Islet precursor cell (in vitro differentiated cells): ENCODE measurements at places on chromosomes 2 and 18.
A peak's percentile ranks its signal among the peaks of the same experiment; 100 is the strongest.

DNA sequence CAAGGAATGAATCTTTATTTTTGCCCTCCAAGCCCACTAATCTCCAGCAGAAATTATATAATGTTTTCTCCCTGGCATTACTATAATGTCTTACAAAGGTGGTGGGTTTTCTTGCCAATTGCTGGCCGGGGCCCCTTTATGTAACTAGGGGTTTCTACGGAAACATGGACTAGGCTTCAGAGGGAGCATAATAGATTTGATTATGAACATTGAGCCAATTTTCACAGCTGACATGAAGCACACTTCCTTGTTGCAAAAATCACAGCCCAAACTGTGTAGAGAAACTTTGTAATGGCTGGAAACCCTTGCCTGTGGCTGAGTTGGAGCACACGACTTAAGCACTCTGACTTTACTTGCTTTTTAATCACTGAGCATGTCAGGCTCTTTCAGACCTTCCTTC lies 3.8 kb upstream of the CYRIA start:
- DNase-seq = no peak

GRCh38 chr2:33266467-33266866 lies 210.0 kb upstream of the RASGRP3 start:
- no peak for DNase-seq

GRCh38 chr2:64090264-64090663 lies 54.0 kb downstream of the PELI1 start:
- DNase-seq = no peak

DNA sequence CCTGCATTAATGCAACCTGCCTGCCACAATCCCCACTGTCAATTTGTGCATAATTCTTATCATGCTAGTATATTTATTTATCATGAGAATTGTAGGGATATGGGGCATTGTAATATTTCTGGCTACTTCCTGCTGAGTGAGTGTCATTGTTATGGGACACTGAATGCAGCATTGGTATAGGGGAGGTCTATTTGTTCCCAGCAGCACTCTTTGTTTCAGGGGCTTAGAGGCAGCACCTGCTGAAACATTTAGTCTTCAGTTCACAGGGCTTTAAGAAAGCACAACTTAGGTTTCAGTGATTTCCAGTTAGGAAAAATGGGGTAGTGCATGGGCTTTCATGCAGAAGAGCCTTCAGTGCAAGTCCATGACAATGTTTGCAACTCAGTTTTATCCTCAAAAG lies 23.6 kb downstream of the SULT1C3 start:
- no peak for DNase-seq

GRCh38 chr2:4139731-4140130 lies 436.4 kb downstream of the DCDC2C start:
- no peak for DNase-seq

- DNase-seq = peak; percentile 35
Observed at GRCh38 chr18:44716697-44717163, 36.0 kb downstream of the SETBP1 start.

DNA sequence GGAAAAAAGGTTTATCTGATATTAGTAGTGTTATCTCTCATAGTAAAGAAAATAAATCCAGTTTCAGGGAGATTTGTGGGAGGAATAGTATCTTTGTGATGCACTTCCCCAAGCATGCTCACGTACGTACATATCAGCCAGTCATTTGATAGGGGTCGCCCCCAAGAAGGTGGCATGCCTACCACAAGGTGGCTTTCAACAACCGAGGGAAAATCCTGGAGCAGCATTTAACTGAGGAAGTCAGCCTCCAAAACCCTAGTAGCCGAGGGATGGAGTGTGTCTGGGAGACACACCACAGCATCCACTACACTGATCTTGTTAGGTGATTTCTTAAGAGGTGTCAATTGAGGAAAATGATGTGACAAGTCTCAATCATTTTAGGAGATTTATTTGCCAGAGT lies 623.9 kb downstream of the NYAP2 start:
- no peak for DNase-seq

GRCh38 chr2:42124011-42124785 lies 45.0 kb upstream of the EML4 start:
- DNase-seq = no peak

DNA sequence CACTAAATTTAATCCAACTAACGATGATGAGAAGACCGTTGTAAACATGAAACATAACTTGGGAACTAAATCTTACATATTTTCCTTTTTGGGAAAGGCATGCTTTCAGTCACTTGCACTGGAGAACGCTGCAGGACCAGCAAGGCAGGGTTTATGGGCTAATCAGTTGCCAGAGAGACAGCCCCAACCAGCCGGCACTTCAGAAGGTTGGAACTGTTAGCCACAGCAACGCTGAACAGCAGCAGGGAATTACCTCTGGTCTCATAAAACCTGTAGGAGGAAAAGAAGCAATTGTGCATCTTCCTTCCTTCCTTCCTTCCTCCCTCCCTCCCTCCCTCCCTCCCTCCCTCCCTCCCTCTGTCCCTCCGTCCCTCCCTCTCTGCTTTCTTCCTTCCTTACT lies 33.9 kb upstream of the SIX2 start:
- peak; percentile 64 for DNase-seq

DNA sequence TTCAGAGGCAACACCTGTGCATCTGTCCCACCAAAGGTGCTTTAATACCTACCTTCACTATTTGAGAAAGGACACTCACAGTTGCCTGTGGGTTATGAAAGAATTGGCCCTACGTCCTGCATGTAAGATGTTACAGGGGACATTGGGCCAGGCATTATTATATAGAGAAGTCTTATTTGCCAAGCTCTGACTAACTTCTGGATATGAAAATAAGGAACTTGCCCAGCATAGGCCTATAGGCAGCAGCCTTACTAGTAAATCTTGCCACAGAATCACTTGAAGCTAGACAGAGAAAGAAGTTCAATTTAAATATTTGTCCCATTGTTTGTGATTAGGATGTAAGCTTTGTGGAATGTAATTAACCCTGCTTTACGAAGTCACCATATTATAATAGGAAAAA lies 41.7 kb downstream of the NLRC4 start:
- no peak for DNase-seq

GRCh38 chr2:63842149-63843061 lies 709 bp downstream of the UGP2 start:
- DNase-seq = no peak

- no peak for DNase-seq
Observed at GRCh38 chr2:179682756-179683155, 178.7 kb downstream of the ZNF385B start.

GRCh38 chr2:11142330-11142729 lies 12.9 kb upstream of the SLC66A3 start:
- peak; percentile 30 for DNase-seq

DNA sequence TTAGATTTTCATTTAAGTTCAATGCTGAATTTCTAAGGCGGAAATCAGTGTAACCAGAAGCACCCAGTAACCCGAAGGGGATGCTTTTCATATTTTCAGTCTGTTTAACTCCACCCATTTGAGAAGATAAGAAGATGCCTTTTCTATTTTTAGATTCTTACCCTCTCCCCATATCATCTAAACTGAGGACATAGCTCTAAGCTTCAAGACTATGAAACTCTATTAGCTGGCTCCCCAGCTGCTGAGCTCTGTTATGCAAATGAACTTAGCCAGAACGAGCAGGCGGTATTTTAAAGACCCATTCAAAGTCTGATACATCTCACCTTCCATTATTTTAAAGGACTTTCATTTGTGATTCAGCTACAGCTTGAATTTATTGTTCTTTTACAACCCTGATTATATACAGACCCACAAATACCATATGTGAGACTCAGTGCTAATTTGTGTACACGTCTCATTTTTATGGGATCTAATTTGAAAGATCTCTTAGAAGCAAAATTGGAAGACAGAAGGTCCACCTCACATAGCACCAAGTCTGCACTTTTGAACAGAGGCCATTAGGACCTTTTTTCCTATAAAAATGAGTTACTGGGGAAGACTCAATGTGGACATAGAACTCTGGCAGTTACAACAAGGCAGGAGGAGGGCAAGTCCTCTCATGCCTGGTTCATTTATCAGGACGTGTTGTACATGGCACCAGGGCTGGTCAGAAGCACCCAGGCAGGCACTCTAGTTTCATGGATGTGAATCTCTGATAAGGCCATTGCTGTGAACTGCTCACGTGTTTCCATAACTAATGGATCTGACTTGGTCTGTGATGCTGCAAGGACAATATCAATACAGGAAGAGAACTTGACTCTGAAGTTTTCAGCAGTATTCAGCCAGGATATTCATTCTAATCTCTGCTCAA lies 16.3 kb downstream of the CDC42EP3 start:
- DNase-seq = peak; percentile 35
